Fibroblast of villous mesenchyme (primary cell): ENCODE measurements at places on chromosomes 5 and 9. TPM values are rescaled to one million over a fixed set of nuclear protein-coding genes. Genes with fewer than 3 reads are reported as not detected.

Gene NXNL2
- total RNA-seq: 7.7 and 11.2 TPM in 2 replicates

Gene ISL1
- not detected in 2 replicates for total RNA-seq

Gene SLC23A1
- not detected in 2 replicates for total RNA-seq

Gene LHX3
- total RNA-seq: not detected in 2 replicates

Gene TPM2
- 1,636 and 1,893 TPM in 2 replicates for total RNA-seq

Gene ZNF462
- 16.4 and 32.4 TPM in 2 replicates for total RNA-seq

Gene TMEM215
- total RNA-seq: not detected in 2 replicates

Gene TLE1
- total RNA-seq: 33.5 and 39.3 TPM in 2 replicates

Gene ADAMTSL1
- 3.0 and 10.0 TPM in 2 replicates for total RNA-seq

Gene PCDHB12
- total RNA-seq: under 0.01 TPM in 1 of 2 replicates, not detected in the other

Gene ADAMTS16
- total RNA-seq: under 0.01 and 2.6 TPM in 2 replicates

Gene TRAF2
- total RNA-seq: 11.0 and 16.8 TPM in 2 replicates
